ENCODE measurements at places on chromosomes 16 and 17.
A peak's percentile ranks its signal among the peaks of the same experiment; 100 is the strongest.

DNA sequence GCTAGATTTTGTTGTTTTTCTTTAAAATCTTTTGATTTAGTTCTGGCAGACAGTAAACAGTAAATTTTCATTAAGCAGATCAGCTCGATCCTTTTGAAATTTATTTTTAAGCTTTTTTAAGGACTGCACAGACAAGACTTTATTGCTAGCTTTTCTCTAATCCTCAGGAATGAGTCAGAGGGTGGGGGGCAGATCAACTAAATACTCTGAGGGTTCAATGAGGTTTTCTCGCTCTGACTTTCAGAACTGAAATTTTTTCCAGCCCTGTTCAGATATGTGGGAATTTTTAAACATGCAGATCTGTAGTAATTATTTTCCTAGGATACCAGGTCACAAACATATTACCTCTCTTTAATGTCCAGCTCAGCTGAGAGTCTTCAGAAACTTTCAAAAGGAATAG is 977.2 kb downstream of the CDH11 start:
- no peak for DNase-seq

DNA sequence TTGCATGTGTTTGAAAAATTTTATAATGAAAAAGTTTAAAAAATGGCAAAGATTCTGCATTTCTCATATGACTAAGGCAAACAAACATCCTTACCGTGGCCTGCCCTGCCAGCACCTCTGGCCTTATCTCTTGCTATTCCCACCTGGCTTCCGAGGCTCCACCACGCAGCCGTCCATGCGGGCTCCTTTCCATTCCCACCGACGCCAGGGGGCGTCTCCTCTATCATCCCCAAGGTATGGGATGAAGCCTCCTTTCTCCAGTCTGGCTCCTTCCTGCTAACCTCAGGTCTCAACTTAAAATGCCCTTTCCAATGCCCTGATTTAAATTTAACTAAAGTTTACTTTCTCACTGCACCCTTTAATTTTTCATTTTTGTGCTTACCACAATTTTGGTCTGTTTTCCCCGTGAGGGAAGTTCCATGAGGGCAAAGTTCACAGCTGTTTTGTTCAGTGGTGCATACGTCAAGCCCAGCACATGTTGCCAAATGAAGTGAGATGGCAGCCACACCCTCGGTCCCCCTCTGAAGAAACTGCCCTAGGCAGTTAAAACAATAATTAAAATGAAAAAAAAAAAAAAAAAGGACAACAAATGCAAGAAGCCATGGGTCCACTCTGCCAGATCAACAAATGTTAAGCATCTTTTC is 13.3 kb upstream of the SDK2 start:
- no peak for DNase-seq

- no peak for DNase-seq
Measured at GRCh38 chr16:27461483-27462171, 59.7 kb downstream of the IL21R start.

- no peak for DNase-seq
Measured at GRCh38 chr17:4233668-4234258, 30.0 kb downstream of the ANKFY1 start.

DNA sequence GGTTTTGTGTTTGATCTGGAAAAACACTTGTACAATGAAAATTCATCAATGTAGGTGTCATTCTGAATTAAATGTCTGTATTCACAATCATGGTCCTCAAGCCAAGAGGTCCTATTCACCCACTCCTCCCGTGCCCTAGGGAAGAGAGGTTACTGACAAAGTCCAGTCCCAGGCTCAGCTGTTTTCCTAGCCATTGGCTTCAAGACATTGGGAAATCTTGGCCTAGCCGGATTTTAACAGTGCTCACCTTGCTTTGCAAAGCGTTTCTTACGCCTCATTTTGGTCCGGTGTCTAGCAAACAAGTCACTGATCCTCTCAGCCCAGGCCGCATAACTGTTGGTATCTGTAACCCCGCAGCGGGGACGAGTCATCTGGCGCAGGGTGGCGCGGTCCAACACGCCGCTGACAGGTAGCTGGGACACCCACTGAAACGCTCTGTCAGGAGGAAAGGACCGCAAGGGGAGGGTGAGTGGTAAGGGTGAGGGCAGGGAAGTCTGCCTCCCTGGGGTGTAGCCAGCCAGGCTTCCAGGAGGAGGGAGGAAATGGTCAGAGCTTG is 16.7 kb downstream of the MMP28 start:
- DNase-seq, result no peak

DNA sequence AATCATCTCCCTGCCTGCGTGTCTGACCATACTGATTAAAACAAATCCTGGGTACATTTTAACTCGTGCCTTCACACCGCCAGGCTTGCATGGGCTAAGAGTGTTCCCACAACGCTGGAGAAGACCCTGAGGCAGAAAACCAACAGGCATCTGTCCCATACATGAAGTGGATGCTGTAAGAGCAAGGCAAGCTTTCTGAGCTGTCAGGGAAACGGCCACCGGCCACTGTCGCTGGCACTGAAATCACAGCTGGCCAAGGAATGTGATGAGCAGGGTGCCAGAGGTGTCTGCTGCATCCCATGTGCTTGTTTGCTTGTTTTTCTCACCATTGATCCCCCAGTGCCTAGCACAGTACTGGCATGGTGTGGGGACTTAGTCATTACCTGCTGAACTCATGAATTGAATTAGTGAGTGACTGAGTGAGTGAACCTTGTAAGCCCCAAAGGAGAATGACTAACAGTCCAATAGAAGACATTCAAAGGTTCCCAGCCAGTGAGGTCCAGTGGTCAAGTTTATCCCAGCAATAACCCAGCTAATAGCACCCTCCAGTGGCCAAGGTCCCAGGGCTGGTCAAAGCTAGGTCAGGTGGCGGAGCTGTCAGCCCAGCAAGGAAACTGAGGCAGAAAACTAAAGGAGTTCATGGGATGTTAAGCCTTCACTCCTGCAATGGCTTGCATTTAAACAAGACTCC is 92.7 kb upstream of the CDH5 start:
- DNase-seq, result peak; percentile 49

GRCh38 chr17:59277031-59277430 is 54.4 kb upstream of the YPEL2 start:
- DNase-seq, result no peak

DNA sequence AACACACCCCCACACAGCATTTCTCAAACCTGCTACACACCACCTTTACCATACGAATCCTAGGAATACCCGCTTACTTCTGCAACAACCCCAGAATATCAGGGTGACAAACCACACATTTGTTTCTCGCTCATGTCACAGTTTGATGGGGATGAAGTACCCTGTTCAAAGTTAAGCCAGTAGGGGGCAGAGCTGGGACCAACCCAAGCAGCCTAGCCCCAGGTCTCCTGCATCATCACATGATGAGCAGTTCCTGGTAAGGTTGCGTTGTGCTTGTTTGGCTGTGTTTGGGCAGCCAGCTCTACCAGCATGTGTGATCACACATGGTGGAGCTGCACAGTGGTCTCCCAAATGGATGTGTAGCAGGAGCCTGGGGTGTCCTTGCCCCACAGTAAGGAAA is 103.6 kb upstream of the C16orf82 start:
- no peak for DNase-seq

- no peak for DNase-seq
Measured at GRCh38 chr17:8732406-8733085, 12.1 kb downstream of the CCDC42 start.

GRCh38 chr17:15740570-15741120 is 8.6 kb downstream of the TBC1D26 start:
- DNase-seq, result no peak

DNA sequence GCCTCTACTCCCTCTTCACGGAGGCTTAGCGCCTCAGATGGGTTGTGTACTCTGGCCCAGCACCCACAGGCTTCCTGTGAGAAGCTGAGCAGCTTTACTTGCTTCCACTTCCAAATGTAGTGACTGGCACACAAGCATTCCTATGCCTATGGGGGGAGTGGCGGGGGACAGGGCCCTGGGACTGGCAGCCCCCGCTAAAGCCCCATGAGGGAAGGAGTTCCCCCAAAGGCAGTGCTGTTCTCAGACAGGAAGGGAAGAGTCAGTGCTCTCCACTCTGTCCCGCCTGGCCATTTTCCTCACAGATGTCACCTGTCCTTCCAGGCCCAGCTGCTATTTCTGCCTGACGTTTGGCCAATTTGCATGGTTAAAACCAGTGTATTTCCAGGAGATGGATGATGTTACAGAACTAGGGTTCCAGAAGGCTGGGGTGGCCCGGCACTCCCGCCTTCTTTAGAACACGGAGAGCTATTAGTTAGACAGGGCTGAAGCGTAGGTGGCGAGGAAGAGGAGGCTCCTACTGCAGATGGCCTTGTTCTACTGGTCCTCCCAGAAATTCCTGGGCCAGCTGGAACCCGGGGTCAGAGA is 83.9 kb upstream of the FBXO47 start:
- no peak for DNase-seq

GRCh38 chr16:54102888-54103866 is 183.4 kb downstream of the IRX3 start:
- DNase-seq, result no peak

DNA sequence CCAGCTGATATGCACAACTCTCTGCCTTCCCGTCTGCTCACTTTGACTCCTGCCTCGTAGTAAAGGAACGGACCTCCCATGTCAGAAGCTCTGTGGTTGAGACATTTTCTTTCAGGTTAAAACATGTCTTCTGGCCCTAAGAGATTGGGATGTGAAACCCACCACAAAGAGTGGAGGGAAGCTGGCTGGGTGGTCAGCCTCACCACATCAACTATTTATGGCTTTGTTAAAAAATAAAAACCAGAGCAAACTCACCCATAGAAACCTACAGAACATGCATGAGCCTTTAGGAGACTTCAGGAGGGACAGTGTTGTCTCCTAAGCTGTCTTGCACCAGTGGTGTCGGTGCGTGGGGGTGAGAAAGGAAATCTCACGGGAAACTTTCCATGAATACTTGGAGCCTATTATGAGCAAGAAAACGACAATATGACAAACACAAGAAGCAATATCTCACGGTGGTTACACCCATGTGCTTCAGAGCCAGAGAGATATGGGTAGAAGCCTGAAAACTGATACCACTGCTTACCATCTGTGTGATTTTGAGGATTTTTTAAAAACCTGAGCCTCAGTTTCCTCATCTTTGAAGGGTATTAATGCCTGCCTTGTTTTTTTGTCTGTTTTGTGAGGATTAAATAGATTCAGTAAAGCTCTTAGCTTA is 61.7 kb upstream of the XYLT1 start:
- DNase-seq, result no peak

DNA sequence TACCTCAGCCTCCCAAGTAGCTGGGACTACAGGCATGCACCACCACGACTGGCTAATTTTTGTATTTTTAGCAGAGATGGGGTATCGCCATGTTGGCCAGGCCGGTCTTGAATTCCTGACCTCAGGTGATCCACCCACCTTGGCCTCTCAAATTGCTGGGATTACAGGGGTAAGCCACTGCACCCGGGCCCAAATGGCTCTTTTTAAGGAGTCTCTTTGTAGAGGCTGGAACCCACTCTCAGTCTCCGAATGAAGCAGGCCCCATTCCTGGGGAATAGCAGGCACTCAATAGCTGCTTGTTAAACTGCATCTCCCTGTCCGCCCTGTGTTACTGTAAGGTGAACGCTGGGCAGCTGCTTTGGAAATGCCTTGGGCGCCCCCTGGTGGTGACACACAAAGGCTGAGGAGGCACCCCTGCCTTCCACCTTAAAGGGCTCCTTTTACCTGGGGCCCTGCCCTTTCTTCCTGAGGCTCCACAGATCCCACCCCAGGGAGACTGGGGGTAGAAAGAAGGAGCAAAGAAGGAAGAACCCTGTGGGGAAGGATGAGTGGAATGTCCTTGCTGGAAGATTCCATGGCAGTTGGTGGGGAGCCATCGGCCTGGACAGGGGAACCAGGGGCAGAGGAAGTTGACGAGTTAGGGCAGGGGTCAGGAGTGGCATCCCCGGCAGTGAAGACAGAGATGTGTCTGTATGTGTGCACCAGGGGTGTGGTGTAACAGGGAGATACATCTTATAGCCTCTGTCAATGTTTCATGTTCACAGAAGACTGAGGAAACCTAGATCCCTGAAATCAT is 6.1 kb upstream of the SP2 start:
- DNase-seq, result peak; percentile 91

GRCh38 chr17:81867991-81868673 is 3.0 kb downstream of the ARHGDIA start:
- no peak for DNase-seq

DNA sequence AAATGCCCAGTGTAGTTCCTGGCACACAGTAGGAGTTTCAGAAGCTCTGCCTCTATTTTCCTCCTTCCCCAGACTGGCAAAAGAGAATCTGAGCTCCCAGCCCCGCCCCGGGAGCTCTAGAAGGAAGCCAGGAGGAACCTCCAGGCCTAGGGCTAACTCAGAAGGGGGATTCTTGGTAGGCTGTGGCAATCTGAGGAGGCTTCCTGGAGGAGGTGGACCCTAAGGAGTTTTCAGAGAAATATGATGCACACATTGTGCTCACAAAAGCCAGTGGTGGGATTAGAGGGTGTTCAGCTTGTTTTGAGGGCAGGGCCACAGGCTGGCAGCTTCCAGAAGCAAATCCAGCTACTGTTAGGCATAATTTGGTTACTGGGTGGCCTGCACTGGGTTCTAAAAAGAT is 10.0 kb downstream of the ADGRG1 start:
- no peak for DNase-seq

- DNase-seq, result no peak
Measured at GRCh38 chr16:11721781-11722467, 20.7 kb downstream of the TXNDC11 start.

GRCh38 chr17:40996829-40997228 is 2.9 kb upstream of the KRTAP3-3 start:
- no peak for DNase-seq

DNA sequence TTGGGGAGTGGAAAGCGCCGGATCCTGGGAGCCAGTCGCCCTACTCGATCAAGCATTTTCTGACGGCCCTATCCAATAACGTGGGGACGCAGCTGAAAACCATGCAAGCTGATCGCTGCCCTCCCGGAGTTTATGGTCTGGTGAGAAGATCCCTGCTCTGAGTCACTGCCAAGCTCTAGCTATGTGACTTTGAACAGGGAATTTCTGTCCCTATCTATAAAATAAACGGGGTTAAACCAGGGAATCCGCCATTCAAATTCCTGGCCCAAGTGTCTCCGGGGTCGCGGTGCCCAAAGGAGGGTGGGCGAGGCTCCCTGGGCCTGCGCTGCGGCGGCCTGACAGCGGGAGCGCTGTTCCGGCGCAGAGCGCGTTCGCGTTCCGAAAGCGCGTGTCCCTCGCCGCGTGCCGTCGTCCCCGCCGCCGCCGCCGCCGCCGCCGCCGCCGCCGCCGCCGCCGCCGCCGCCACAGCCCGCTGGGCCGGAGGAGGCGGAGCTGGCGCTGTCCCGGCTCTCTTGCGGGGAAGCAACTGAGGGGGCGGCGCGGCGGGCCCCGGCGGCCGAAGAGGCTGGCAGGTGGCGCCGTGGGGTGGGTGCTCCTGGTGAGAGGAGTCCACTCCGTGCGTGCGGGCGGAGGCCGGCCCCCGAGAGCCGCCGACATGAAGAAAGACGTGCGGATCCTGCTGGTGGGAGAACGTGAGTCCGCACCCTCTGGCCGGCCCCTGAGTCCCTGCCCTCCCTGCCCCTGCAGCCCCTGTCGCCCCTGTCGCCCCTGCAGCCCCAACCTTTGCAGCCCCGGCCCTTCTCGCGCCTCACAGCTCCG is at the start of gene RHOT1:
TSS of gene RHOT1 (plus strand) at position 465 of the 819 bp plus-strand sequence. CDS start at position 656, 191 bp downstream.
- peak; percentile 85 for DNase-seq
